ENCODE measurements at places on chromosomes 2 and 18.

DNA sequence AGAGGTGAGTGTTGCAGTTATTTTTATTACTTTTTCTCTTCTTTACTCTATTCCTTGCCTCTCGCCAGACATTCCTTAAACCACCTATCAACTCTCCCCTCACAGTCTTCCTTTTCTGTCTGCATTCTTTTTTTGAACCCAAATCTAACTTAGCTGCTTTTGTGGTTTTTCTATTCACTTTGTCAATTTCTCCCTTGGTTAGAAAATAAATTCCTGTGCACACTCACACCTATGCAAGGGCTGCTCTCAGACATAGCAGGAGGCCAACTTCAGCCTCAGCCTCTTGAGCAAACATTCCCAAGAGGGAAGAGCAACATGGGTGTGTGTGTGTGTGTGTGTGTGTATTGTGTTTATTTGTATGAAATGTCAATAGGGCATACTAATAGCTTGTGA, 808.6 kb downstream of the RNF144A start:
- DNase-seq = no peak

DNA sequence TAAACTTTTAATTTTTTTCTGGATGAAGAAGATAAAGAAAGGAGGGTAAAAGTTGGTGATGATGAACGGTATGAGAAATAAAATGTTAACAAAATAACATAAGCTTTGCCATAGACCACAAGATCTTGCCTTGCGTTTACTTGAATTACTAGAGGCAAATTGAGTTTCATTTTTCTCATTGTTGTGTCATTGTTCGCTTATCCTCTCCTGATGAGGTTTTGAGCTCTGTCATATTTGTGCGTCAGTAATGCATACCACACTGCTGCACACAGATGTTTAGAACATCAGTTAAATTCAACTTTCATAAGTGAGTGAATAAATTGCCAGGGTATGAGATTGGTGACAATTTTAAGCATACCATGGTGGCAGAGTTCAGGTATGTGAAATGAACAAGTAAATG, 843.6 kb downstream of the SUCLG1 start:
- no peak for DNase-seq

GRCh38 chr2:202122163-202122540, 49.1 kb downstream of the KIAA2012 start:
- no peak for DNase-seq

DNA sequence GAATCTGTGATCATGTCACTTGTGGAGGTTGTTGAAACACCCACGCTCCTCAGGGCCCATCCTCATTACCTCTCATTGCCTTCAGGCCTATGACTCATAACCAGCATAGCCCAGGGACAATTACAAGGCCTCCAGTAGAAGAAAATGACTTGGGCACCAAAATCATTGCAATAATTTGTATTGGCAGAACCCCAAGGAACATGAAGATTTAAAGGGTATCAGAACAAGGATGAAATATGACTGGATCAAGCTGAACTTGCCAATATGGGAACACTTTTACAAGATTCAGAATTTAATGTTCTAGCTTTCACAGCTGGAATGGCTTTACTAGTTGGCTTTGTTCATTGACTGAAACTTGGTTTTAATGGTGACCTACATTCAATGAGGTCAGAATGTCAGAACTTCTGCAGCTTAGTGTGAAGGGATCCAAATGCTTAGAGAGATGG, 156.4 kb downstream of the COPS8 start:
- DNase-seq = no peak

GRCh38 chr2:100520224-100520623, 42.6 kb upstream of the PDCL3 start:
- no peak for DNase-seq

- DNase-seq = no peak
Observed at GRCh38 chr2:188682838-188683237, 291.3 kb upstream of the COL3A1 start.

DNA sequence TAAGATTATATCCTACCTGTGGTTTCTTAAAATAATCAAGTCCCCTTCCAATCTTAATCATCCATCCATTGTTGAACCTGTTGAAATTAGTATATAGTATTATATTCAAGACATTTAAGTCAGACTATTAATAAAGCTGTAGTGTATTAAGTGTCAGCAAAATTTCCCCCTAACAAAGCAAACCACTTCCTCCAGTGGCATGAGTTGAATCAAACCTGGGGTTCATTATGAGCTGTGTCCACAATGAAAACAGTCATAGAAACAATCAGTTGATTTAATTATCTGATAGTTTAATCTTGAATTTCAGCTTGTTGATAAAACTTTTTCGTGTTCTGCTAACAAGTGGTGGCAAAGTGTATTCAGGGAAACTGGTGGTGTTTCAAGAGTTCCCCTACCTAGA, 11.3 kb downstream of the MITD1 start:
- no peak for DNase-seq

DNA sequence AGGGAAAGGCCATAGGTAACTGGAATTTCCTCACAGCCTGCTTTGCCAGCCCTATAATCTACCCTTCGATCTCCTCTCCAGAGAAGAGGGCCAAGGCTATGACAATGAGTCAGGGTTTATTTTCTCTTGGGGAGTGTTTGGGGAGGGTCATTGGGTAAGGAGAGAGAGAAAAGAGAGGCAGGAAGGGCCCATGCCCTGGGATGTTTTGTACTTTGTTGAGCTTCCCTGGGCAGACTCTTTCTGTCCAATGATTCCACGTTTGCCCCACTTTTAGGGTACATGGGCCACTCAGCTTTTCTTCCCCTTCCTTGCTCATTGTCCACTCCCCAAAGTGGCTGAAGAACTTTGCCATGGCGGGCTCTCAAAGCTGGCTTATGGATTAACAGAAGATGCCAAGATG, 224.2 kb downstream of the ALK start:
- DNase-seq = no peak

GRCh38 chr2:233380132-233380895, 26.0 kb downstream of the DGKD start:
- no peak for DNase-seq

DNA sequence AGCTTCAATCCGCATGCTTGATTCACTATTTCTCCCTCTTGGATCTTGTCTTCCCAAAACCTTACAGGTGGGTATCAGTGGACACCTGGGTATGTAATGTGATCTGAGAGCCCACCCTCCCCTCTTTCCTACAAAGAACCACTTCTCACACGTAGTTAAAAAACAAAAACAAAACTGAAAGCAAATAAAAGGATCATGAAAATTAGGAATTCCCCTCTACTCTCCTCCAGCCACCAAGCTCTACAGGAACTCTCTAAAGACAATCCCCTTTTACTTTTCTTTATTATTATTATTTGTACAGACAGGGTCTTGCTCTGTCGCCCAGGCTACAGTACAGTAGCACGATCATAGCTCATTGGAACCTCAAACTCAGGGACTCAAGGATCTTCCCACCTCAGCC, 40.8 kb upstream of the MYO1B start:
- DNase-seq = no peak

All from activated T-cell treated with anti-CD3 and anti-CD28 coated beads, Interleukin-2, amount 50 U/mL, for 1 hour (primary cell).